ENCODE measurements at places on chromosomes 6 and 20.

GRCh38 chr6:28980852-28981430, 24.2 kb downstream of the ZNF311 start:
- DNase-seq = peak; percentile 65

DNA sequence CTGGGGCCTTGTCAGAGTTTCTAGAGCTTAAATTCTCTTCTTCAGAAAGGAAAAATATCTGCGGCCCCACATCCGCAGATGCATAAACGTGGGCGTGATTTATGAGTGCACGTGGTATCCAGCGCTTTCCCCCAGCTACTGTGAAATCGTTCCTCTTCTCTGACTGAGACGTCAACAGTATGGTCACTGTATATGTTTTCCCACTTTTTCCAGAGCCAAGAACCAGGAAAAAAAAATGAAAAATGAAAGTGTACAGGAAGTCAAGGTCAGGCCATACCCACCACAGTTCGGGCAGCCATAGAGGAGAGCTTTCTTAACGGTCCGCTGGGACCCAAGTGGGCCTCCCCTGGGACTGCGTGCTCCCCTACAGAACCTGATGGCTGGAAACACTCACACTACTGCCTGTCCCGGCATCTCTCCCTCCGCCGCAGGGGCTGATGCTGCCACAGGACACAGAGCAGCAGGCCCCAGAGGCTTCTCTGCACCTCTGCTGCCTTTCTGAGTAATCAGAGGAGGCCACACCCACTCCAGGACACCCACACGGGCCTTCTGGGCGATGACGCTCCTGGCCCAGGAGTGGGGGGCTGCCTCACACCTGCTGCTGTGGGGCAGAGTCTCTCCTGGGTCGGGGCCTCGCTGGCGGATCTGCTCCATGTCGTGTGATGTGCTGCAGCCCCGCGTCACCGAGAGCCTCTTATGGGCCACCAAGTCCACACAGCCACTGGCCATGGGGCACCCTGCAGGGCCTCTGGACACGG, 16.4 kb upstream of the STX16 start:
- no peak for DNase-seq

- peak; percentile 57 for DNase-seq
These were observed 12.9 kb downstream of the COX7A2 start for GRCh38 chr6:75230484-75231325.

GRCh38 chr6:140576004-140576555, 1201.6 kb upstream of the CITED2 start:
- no peak for DNase-seq

DNA sequence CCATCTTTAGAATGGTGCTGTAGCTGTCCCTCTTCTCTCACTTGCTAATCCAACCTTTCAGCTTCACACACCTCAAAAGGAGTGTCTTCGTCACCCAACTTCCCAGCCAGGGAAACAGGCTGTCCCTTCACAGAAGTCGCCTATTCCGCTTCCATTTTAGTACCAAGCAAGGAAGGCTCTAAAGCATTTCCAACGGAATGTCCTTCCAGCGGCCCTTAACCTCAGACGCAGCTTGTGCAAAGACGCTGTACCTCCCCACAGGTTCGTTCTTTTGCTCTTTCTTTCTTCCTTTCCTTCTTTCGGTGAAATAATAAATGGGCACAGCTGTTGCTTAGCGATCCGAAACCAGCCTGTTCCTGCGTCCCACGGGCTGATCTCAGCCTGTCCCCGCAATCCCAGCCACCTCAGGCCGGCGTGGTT, 1.5 kb downstream of the PTPRT start:
- no peak for DNase-seq

GRCh38 chr6:98842342-98843180, 8.2 kb downstream of the POU3F2 start:
- peak; percentile 43 for DNase-seq

- DNase-seq = no peak
These were observed 279.7 kb downstream of the RNGTT start for GRCh38 chr6:88683734-88684133.

- DNase-seq = peak; percentile 67
These were observed 29.8 kb downstream of the NEDD9 start for GRCh38 chr6:11202513-11203305.

DNA sequence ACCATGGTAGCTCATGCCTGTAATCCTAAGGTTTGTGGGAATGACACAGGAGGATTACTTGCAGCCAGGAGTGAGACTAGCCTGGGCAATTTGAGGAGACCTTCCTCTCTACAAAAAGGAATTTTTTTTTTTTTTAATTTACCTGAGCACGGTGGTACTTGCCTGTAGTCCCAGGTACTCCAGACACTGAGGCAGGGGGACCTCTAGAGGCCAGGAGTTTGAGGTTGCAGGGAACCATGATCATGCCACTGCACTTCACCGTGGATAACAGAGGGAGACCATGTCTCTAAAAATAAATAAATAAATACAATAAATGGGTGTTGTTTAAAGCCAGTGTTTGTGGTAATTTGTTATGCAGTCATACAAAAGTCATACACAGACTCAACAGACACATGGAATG, 2.4 kb upstream of the HLA-F start:
- DNase-seq = no peak

DNA sequence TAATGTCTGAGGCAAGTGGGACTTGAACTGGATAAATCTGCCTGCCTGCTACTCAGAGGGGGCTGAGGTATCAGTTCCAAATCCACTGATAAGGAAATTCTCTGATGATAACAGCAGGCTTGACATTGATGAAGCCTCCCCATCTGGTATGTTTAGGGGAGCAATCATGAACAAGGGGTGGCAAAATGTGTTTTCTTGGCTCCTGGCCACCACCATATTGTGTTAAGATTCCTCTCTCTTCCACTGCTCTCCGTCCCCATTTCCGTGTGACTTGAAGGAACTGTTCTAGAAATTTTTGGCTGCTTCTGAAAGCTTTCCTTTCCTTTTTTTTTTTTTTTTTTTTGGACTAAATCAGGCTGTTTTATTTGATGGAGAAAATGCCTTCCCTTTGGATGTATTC, 335.3 kb upstream of the NRSN1 start:
- DNase-seq = no peak

GRCh38 chr6:39818695-39819094, 26.5 kb downstream of the DAAM2 start:
- DNase-seq = no peak

- DNase-seq = no peak
These were observed 275.8 kb upstream of the PRDM1 start for GRCh38 chr6:105810105-105810921.

DNA sequence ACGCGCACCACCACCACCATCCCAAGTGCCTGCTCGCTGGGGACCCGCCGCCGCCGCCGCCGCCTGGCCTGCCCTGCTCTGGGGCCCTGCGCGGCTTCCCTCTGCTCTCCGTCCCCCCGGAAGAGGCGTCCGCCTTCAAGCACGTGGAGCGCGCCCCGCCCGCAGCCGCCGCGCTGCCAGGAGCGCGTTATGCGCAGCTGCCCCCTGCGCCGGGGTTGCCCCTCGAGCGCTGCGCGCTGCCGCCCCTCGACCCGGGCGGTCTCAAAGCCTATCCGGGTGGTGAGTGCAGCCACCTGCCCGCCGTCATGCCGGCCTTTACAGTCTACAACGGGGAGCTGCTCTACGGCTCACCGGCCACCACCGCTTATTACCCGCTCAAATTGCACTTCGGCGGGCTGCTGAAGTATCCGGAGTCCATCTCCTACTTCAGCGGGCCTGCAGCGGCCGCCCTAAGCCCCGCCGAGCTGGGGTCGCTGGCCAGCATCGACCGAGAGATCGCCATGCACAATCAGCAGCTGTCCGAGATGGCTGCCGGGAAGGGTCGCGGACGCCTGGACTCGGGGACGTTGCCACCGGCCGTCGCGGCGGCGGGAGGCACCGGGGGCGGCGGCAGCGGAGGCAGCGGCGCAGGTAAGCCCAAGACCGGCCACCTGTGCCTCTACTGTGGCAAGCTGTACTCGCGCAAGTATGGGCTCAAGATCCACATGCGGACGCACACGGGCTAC, 7.2 kb downstream of the PRDM13 start:
- peak; percentile 41 for DNase-seq

DNA sequence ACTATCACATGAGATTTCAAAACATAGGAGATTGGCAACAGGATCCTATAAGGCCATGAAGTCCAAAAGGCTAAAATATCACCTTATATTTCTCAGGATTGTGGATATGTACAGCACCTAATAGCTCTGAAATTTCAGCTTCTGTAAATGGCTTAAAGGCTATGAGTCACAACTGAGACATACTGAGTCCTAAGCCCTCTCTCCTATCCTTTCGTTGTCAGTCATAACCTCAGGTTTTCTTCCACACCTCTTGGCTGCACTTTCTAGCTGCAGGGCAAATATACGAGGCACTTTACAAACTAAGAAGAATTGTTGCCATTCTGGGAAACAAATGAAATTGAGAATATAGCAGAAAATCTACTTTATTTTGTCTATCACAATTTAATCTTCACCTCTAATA, 969.9 kb upstream of the EPHA7 start:
- DNase-seq = no peak

DNA sequence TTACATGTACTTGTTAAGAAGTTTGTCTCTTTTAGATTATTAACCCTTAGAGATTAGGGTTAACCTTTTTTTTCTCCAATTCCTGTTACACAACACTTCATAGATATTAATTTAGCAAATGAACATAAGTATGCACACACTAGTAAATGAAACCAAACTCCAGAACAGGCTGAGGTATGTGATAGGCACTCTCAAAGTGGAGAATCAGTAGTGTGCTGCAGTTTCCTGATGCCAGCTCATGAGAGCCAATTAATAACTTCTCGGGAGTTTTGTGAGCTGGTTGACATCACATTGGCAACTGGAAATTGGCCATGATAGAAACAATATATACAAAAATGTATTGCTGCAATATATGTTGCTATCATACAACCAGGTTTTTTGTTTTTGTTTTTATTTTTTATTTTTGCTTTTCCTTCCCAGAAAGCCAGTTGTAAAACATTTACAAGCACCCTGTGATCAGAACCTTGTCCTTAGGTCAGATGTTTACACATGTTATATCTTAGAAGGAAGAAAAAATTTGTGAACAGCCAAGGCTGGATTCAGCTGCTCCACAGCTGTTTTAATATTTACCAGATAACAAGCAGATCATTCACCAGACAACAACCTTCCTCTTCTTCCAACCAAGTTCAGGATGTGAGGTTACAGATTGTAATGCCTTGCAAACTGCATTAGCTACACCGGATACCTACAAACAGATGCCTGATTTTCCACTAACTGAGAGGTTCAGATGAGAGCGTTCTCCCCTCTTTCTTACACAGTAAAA, 42.4 kb upstream of the ECHDC1 start:
- no peak for DNase-seq

DNA sequence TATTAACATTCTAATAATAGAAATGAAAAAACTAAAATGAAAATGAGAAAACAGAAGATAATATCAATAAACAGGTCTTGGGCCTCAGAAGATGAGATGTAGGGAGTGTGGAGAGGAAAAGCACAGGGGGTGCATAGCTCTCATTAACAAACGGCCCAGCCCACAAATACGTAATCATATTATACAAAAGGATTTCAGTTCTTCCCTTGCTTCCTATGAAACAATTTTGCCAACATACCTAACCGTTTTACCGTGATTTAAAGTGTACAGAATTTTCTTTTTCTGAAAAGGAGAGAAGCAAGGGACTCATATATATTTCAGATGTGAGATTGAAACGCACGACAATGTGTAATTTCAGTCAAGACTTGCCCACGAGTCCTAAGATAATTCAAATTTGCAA, 136.0 kb downstream of the HFE start:
- DNase-seq = no peak

DNA sequence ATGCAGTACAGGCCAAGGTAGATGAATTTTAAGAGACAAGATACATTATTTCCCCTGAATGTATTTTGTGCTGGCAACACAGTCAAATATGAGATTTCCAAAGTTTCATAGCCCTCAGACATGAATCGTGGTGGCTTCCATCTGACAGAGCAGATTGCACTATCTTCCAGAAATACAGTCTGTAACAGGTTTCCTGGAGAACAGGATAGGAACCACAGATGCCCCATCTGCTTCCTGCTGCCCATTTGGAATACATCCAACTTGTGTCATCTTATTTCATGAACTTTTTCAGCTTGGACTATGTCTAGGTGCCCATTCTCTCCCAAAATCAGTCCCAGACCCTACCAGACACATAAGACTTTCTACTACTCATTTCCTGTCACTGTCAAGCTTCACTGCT, 426.0 kb downstream of the KIF16B start:
- no peak for DNase-seq

All from iPS-NIHi11 (cell line).